ENCODE measurements at places on chromosomes 7 and 10.
A peak's percentile ranks its signal among the peaks of the same experiment; 100 is the strongest.

GRCh38 chr10:32139223-32140073 lies 83.2 kb upstream of the KIF5B start:
- peak; percentile 95 for DNase-seq

- no peak for DNase-seq
These were observed 29.8 kb downstream of the ADAP1 start for GRCh38 chr7:924541-925231.

DNA sequence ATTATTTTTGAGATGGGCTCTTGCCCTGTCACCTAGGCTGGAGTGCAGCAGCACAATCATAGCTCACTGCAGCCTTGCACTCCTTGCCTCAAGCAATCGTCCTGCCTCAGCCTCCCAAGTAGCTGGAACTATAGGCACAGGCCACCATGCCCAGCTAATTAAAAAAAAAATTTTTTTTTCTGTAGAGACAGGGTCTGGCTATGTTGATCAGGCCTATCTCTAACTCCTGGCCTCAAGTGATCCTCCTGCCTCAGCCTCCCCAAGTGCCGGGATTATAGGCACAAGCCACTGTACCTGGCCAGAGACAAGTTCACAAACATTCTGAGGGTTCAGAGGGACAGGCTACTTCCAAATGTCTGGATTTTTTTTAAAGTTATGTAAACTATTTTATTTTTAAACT lies 32.1 kb upstream of the PURB start:
- DNase-seq = no peak

DNA sequence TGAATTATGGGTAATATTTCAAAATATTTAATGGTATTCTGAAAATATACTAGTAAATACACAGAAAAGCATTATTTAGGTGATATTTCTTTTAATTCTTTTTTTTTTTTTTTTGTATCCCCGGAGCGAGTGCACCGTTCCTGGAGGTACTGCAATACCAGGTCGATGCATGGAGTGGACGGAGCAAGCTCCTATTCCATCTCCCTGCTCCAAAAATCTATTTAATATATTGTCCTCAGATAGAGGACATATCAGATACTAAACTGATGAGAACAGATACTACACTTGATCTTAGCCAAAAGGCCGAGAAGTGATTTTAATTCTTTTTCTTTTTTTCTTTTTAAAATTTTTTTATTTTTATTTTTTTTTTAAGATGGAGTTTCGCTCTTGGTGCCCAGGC lies 10.8 kb downstream of the BTRC start:
- no peak for DNase-seq

DNA sequence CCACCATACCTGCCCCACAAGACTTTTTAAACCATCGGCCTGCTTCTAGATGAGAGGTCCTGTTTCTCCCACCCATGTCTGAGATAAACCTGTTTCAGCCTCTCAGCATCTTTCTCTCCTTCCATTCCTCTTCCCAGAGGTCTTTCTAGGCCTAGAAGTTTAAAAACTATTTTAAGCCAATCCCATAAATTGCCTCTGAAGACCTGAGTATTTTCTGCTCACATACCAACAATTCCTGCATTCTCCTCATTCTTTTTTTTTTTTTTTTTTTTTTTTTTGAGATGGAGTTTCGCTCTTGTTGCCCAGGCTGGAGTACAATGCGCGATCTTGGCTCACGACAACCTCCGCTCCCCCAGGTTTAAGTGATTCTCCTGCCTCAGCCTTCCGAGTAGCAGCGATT lies 262.9 kb upstream of the AUTS2 start:
- no peak for DNase-seq

DNA sequence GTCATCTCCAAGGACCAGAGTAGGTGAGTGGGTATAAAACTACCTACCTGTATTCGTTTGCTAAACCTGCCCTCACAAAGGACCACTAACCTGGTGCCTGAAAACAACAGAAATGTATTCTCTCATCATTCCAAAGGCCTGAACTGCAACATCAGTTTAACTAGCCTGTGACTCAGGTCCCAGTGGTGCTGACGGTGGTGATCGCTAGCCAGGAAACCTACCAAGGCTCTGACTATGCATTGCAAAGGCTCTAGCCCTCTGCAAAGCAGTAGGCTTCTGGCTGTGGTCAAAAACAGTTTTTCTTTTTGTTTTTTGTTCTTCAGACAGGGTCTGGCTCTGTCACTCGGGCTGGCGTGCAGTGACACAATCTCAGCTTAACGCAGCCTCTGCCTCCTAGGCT lies 107.5 kb downstream of the NPTX2 start:
- DNase-seq = no peak

- DNase-seq = no peak
These were observed 17.5 kb upstream of the C10orf71 start for GRCh38 chr10:49281461-49281860.

DNA sequence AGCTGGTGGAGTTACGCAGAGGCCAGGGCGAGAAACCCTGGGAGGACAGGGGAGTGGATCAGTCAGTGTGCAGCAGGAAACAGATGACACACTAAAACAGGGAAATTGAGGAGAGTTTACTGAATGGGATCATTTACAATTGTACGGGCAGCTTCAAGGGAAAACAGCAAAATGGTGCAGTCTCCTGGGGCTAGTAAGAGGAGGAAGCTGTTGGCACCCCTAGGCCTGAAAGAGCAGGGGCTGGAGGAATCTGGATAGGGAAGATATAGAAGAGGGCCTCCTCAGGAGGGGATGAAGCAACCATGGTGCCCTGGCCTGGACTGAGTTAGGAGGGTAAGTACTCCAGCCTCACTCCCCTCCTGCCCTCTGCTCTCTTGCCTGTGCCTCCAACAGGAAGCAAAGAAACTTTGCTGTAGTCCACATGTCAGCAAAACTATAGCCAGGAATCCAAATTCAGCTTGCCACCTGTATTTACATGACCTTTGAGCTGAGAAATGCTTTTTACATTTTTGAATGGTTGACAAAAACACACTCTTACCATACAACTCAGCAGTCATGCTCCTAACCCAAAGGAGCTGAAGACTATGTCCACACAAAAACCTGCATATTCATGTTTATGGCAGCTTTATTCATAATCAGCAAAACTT lies 52.3 kb upstream of the OPN4 start:
- no peak for DNase-seq

GRCh38 chr10:33026422-33026821 lies 68.4 kb upstream of the ITGB1 start:
- DNase-seq = no peak

- DNase-seq = no peak
These were observed 257.9 kb downstream of the PRPF18 start for GRCh38 chr10:13844651-13845050.

DNA sequence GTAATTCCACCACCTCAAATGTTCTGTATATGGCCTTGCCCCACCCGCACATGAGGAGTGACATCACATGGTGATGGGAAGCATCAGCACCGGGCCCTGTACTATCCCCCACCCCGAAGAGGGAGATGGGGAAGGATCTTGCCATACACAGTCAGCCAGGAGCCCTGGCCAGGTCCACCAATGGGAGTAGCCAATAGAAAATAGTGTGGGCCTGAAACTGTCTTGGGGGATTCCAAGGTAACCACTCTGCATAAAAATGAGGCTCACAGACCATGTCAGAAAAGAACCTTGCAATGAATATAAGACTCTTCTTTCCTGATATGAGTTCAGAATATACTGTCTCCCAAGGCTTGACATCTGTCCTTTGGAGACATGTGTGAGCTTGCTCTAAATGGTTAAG lies 51.1 kb downstream of the ADRB1 start:
- no peak for DNase-seq

- no peak for DNase-seq
These were observed 114.4 kb downstream of the AHR start for GRCh38 chr7:17412883-17413282.

DNA sequence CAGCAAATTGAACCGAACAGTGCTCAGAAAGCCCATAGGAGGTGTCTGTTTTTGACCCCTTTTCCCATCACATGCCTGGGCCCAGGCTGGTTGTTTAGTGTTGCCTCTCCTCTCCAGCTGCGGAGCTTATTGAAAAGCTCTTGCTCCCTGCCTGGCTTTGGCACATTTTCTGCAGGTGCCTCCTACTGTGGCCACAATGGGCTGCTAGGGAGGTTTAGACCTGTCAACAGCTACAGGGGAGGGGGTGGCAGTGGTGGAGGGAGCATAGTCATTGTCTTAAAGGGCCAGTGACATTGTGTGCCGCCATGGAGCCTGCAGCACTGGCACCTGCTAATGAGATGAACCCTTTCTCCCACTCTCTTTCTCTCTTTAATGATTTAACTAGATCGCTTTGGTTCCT lies 13.2 kb upstream of the ENO4 start:
- no peak for DNase-seq

- DNase-seq = no peak
These were observed 1.5 kb upstream of the LRRC4 start for GRCh38 chr7:128032605-128033235.

GRCh38 chr7:120833546-120833945 lies 24.4 kb downstream of the TSPAN12 start:
- no peak for DNase-seq

All from HTR-8/SVneo (cell line).